ENCODE measurements at places on chromosomes 6 and 20. TPM values are rescaled to one million over a fixed set of nuclear protein-coding genes. Genes with fewer than 3 reads are reported as not detected.

Gene CENPW
- 0.82 TPM for total RNA-seq

Gene CCN2
- 203 TPM for total RNA-seq

Gene TFAP2C
- total RNA-seq = not detected

Gene ARMH2
- total RNA-seq = not detected

Gene ATAT1
- total RNA-seq = 2.0 TPM

Gene DOK5
- 9.9 TPM for total RNA-seq

Gene DDO
- 1.3 TPM for total RNA-seq

Gene EMILIN3
- total RNA-seq = 1.2 TPM

Gene SALL4
- total RNA-seq = 0.09 TPM

Gene KCNK16
- not detected for total RNA-seq

Gene KHDC1
- total RNA-seq = 4.1 TPM

Gene ADGB
- total RNA-seq = not detected

Gene BMP6
- 2.3 TPM for total RNA-seq

Gene GABRR1
- not detected for total RNA-seq

Gene ADAM33
- 111 TPM for total RNA-seq

Gene SH3BGRL2
- 2.6 TPM for total RNA-seq
